ENCODE measurements at places on chromosomes 12 and 14. TPM values are rescaled to one million over a fixed set of nuclear protein-coding genes. Genes with fewer than 3 reads are reported as not detected.

KLHL33 gene
- not detected for total RNA-seq

KERA gene
- not detected for total RNA-seq

FKBP4 gene
- total RNA-seq: 103 TPM

LYZ gene
- total RNA-seq: not detected

KRT75 gene
- 0.07 TPM for total RNA-seq

BCL11B gene
- 0.34 TPM for total RNA-seq

RCOR1 gene
- 32.7 TPM for total RNA-seq

IFT43 gene
- 40.6 TPM for total RNA-seq

CCDC60 gene
- total RNA-seq: not detected

CHFR gene
- total RNA-seq: 19.4 TPM

AMHR2 gene
- total RNA-seq: 0.89 TPM

DNAI7 gene
- 0.23 TPM for total RNA-seq

OR6S1 gene
- total RNA-seq: not detected

TDRD9 gene
- total RNA-seq: 0.14 TPM

PIANP gene
- total RNA-seq: 1.0 TPM

CCDC197 gene
- total RNA-seq: not detected

REP15 gene
- 0.22 TPM for total RNA-seq

DLK1 gene
- total RNA-seq: 0.39 TPM

CLEC4D gene
- not detected for total RNA-seq

MED13L gene
- total RNA-seq: 30.1 TPM

BRF1 gene
- total RNA-seq: 28.2 TPM

PMCH gene
- total RNA-seq: not detected

MGP gene
- not detected for total RNA-seq

DGLUCY gene
- total RNA-seq: 19.8 TPM

KRT78 gene
- total RNA-seq: not detected

ADGRD1 gene
- 0.38 TPM for total RNA-seq

MFAP5 gene
- total RNA-seq: not detected

TMPRSS12 gene
- total RNA-seq: not detected

ACIN1 gene
- 89.4 TPM for total RNA-seq

SLC5A8 gene
- total RNA-seq: not detected

KRT80 gene
- 46.2 TPM for total RNA-seq

OR6C74 gene
- total RNA-seq: not detected

TCL1B gene
- total RNA-seq: not detected

TAPBPL gene
- 3.5 TPM for total RNA-seq

WIF1 gene
- total RNA-seq: not detected

RFX4 gene
- total RNA-seq: not detected

PLEKHG7 gene
- total RNA-seq: not detected

CD163L1 gene
- 0.72 TPM for total RNA-seq

MYRFL gene
- not detected for total RNA-seq

JPH4 gene
- total RNA-seq: 0.06 TPM

TBC1D30 gene
- 1.9 TPM for total RNA-seq

EPYC gene
- not detected for total RNA-seq

KRT5 gene
- total RNA-seq: 0.62 TPM

CISTR gene
- not detected for total RNA-seq

WNT5B gene
- total RNA-seq: 2.9 TPM

ERBB3 gene
- 1.2 TPM for total RNA-seq

CEBPE gene
- total RNA-seq: not detected

DACT1 gene
- 0.64 TPM for total RNA-seq

All from A549 treated with Mapracorat at 1 μM for 4 hours (cell line).